A549 treated with RU486 at 1 μM for 4 hours (cell line): ENCODE measurements at places on chromosomes 1 and 21. TPM values are rescaled to one million over a fixed set of nuclear protein-coding genes. Genes with fewer than 3 reads are reported as not detected.

Gene ST6GALNAC5
- total RNA-seq: not detected in 5 replicates

Gene TAF13
- total RNA-seq: 16.1 to 39.7 TPM (median 28.1 TPM) in 5 replicates

Gene OR2AJ1
- total RNA-seq: not detected in 5 replicates

Gene ADCY10
- 0.07 to 0.17 TPM (median 0.13 TPM) in 5 replicates for total RNA-seq

Gene RAB3B
- total RNA-seq: 5.5 to 10.8 TPM (median 7.2 TPM) in 5 replicates

Gene DCDC2B
- total RNA-seq: not detected in 5 replicates

Gene CFHR1
- total RNA-seq: 0.16 to 0.30 TPM (median 0.23 TPM) in 4 of 5 replicates, not detected in the other

Gene BACE2
- 20.4 to 22.0 TPM (median 21.6 TPM) in 5 replicates for total RNA-seq

Gene NTNG1
- total RNA-seq: not detected in 5 replicates

Gene ASCL5
- total RNA-seq: 0.15 to 0.20 TPM in 2 of 5 replicates, not detected in the others

Gene GPR161
- total RNA-seq: 8.8 to 16.6 TPM (median 12.8 TPM) in 5 replicates

Gene ASTN1
- not detected in 5 replicates for total RNA-seq

Gene PRKAB2
- total RNA-seq: 7.1 to 12.8 TPM (median 11.2 TPM) in 5 replicates

Gene TMEM81
- 1.9 to 4.2 TPM (median 2.2 TPM) in 5 replicates for total RNA-seq

Gene PTGER3
- not detected in 5 replicates for total RNA-seq

Gene PRDM16
- total RNA-seq: 0.09 to 0.37 TPM (median 0.13 TPM) in 5 replicates

Gene PALMD
- 0.40 to 0.79 TPM (median 0.55 TPM) in 5 replicates for total RNA-seq

Gene MXRA8
- 0.16 to 1.0 TPM (median 0.27 TPM) in 4 of 5 replicates, not detected in the other for total RNA-seq

Gene C1QB
- not detected in 5 replicates for total RNA-seq

Gene LAMC1
- 101 to 130 TPM (median 110 TPM) in 5 replicates for total RNA-seq

Gene ACP6
- total RNA-seq: 18.9 to 25.3 TPM (median 23.8 TPM) in 5 replicates

Gene FCMR
- 3.7 to 7.0 TPM (median 4.5 TPM) in 5 replicates for total RNA-seq

Gene NES
- 1.2 to 1.7 TPM (median 1.3 TPM) in 5 replicates for total RNA-seq

Gene GPR157
- total RNA-seq: 3.4 to 7.2 TPM (median 5.0 TPM) in 5 replicates

Gene PRAMEF25
- total RNA-seq: not detected in 5 replicates

Gene ATAD3C
- total RNA-seq: not detected in 5 replicates

Gene BEND5
- total RNA-seq: not detected in 5 replicates

Gene MAN1C1
- total RNA-seq: 0.08 to 0.22 TPM (median 0.14 TPM) in 5 replicates

Gene KDF1
- 0.15 TPM in 1 of 5 replicates, not detected in the others for total RNA-seq

Gene TMOD4
- total RNA-seq: 0.29 TPM in 1 of 5 replicates, not detected in the others

Gene ICOSLG
- 2.2 to 3.0 TPM (median 2.9 TPM) in 5 replicates for total RNA-seq

Gene SMPDL3B
- 1.2 to 1.5 TPM (median 1.3 TPM) in 5 replicates for total RNA-seq

Gene BLZF1
- total RNA-seq: 11.7 to 21.2 TPM (median 14.4 TPM) in 5 replicates

Gene C1orf210
- total RNA-seq: not detected in 5 replicates
